Gastroesophageal sphincter (tissue), 4 donors: ENCODE measurements at places on chromosomes 2 and 18. TPM values are rescaled to one million over a fixed set of nuclear protein-coding genes. Genes with fewer than 3 reads are reported as not detected.
A peak's percentile ranks its signal among the peaks of the same experiment; 100 is the strongest.

Gene SOS1
- 62.8 TPM for total RNA-seq

Gene ABCB11
- total RNA-seq, result not detected

GRCh38 chr18:8696749-8697211 is 8.6 kb upstream of the MTCL1 start:
- peak; percentile 89 for ATAC-seq

GRCh38 chr2:129909651-129910418 is 69.6 kb upstream of the RAB6C start:
- no peak for ATAC-seq
